ENCODE measurements at places on chromosomes 16 and 17.

DNA sequence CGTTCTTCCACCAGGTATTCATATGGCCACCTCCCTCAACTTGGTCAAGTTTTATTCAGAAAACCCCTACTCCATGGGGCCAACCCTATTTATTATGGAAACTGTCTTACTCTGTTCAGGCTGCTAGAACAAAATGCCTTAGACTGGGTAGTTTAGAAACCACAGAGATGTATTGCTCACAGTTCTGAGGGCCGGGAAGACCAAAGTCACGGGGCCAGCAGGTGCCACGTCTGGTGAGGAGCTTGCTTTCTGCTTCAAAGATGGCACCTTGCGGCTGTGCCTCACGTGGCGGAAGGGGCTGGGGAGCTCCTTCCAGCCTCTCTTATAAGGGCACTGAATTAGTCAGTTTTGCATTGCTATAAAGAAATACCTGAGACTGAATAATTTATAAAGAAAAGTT lies 74.3 kb downstream of the AXIN2 start:
- no peak for DNase-seq

- no peak for DNase-seq
These were observed 17.1 kb downstream of the C16orf82 start for GRCh38 chr16:27083861-27084261.

DNA sequence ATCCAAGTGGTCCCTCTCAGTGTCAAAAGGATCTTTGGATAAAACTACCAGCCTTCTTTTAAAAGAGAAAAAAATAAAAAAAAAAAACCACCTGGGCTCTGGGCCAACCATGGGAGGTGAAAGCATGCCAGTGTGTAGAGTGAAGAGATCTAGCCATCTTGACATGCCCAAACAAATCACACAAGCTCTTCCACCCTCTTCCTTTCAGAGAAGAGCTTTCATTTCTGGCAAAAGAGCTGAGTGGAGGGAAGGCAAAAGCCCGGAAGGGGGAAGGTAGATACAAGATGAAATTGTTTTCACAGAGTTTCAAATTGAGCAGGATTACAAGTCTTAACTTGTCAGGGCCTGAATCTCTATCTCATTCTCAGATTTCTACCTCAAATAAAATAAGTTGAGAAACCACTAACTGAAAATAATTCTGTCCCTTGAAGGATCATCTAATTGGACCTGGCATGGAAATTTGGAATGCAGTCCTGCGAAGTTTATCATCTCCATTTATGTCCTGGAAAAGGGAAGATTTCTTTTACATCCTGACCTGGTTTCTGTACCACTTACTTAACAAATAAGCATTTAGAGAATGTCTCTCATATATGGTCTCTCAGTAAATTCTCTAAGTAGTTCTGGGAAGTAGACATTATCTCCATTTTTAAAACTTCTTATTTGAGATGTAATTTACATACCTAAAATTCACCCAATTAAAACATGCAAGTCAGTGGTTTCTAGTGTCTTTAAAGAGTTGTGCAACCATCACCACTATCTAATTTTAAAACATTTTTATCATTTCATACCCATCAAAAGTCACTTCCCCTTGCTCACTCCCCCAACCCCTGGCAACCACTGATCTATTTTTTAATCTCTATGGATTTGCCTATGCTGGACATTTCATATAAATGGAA lies 93.7 kb downstream of the TANGO6 start:
- no peak for DNase-seq

DNA sequence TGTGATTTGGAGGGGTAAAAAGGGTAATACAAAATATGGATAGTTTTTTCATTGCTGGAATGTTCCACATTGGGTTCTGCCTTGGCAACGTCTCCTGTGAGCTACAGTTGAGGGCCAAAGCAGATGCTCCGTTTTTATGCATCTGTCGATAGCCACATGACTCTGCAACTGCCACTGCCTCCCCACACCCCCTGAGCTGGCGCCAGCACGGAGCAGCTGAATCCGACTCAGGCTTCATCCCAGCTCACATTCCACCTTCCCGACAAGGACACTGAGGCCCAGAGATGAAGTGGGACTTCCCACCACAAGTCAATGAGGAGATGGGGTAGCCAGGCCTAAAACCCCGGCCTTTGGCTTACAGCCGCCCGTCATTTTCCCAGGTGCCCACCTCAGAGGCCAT lies 334.1 kb downstream of the CDH13 start:
- DNase-seq, result no peak

DNA sequence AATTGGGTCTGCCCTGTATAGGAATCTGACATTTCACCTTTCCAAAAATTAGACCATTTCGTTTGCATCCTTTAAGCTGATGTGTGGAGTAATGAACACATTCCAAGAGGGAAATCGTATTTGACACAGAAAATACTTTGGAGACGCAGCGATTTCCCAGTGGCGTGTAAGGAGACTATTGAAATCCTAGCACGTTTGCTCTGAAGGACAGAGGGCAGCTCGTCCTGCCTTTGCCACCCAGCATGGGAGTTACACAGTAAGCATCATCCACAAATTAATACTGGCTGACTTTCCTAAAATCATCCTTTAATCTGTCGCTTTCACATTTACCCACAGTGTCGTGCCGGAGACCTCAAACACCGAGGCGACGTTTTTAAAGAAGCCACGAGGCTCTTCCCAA lies 925.9 kb upstream of the EEF2KMT start:
- no peak for DNase-seq

DNA sequence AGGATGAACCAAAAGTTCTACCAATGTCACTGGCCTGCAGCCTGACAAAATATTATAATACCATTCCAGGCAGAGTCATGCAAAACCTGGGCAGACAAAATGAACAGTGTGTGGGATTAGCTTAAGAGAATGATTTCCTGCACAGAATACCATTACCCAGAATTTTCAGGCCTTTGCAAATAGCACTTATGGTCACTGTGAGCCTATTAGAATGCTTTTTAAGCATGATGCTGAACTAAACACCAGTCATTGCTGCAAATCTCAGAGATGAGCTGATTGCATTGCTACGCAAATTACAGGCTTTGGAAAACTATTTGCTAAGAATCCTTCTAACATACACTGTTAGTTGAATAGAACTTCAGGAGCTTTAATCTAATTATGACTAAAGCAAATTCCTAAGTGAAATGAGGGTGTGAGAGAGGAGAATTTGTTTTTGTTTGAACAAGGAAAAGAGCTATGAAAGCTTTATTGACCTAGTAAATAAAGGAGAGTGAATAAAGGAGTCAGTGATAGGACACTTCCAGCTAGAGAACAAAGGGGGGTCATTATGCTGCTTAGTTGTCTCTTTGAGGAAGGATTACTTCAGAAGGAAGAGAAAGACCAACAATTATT lies 398.8 kb downstream of the HS3ST3B1 start:
- no peak for DNase-seq

- DNase-seq, result no peak
These were observed 42.7 kb downstream of the GNAO1 start for GRCh38 chr16:56233795-56234566.

Data from anterior cingulate cortex (tissue), 58 donors.